ENCODE measurements at places on chromosomes 12 and 14. TPM values are rescaled to one million over a fixed set of nuclear protein-coding genes. Genes with fewer than 3 reads are reported as not detected.

OVCH1 gene
- 0.06 TPM for total RNA-seq

CCDC196 gene
- total RNA-seq: not detected

DNA sequence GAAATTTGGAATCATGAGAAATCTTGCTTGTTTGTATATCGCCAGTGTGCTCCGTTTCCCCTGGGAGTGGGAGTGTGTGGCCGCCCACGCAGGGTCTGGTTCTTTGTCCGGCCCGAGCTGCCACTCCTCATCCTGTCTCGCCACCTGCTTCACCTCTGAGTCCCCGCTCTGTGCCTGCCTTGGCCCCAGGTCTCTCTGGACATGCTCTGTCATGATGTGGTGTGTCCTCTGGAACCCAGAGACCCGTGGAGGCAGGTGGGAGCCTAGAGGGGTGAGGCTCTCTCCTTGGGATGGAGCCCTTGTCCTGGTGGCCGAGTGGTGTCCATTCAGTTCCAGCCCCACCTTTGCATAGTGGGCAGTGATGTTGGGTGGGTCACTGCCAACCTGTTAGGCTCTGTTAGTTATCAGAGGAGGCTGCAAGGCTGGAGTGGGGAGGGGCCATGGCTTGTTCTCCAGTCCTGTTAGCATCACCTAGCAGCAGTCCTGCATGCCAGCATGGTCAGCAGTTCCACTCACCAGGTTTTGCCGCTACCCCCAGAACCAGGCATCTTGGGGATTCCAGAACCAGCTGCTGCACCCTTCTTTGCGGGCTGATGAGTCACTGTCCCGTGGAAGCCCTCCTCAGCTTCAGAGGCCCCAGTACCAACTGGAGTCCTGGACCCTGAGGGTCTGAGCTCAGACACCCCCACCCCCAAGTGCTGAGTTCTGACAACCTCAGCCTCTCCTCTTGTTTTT lies 76.5 kb downstream of the EP400 start:
- no peak for DNase-seq

DNA sequence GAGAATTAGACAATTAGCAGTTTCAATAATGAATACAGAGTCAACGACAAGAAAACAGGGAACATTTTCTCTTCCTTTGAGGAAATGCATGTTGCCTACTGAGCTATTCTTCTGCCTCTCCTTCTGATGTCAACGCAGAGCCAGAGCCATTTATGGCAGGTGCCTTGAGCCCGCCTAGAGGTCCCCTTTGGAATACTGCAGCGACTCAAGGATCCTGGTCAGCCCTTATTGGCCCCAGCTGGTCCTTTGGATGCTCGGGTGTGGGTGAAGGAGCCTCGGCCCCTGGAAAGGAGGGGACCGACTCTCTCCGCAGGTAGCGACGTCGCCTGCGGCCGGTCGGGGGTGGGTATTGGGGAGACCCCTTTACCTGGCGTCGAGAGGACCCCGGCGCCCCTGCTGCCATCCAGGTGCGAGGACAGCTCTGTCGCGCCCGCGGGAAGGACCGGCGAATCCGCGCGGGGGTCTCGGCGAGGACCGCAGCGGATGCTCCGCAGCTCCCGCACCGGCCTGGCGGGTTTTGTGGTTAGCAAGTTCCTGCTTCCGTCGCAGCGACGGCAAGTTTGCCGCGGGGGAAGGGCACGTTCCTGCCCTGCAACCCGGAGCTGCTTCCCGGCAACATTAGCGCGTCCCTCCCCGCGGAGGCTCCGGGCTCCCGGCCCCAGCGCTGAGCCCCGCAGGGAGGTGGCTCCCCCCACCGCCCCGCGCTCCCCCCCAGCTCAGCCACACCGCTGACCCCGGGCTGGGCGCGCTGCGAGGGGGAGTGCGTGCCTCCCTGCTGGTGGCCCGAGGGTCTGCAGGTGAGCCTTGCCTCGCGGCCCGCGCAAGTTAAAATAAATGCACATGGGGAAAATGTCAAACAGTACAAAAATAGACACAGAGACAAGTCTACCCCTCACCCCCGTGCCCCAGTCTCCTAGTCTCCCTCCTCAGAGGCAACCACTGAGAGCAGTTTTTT lies at the start of gene MANSC1:
TSS of gene MANSC1 (minus strand) at position 532 of the 955 bp plus-strand sequence. CDS start 6,928 bp downstream, outside the sequence.
- peak; percentile 81 for DNase-seq
